GM23248 (cell line): ENCODE measurements at places on chromosomes 11 and 22. TPM values are rescaled to one million over a fixed set of nuclear protein-coding genes. Genes with fewer than 3 reads are reported as not detected.

Gene YPEL4
- 1.7 TPM in 1 of 2 replicates, not detected in the other for total RNA-seq

Gene SCGB1C1
- not detected in 2 replicates for total RNA-seq

Gene GUCD1
- 92.4 and 125 TPM in 2 replicates for total RNA-seq

Gene PKNOX2
- 0.51 and 0.76 TPM in 2 replicates for total RNA-seq

Gene IFITM10
- 1.6 and 67.4 TPM in 2 replicates for total RNA-seq

Gene MMP26
- total RNA-seq = not detected in 2 replicates

Gene CHEK2
- 12.2 and 22.0 TPM in 2 replicates for total RNA-seq

Gene ZP1
- total RNA-seq = 1.3 and 5.3 TPM in 2 replicates

Gene ESAM
- not detected in 2 replicates for total RNA-seq

Gene NLRP14
- total RNA-seq = not detected in 2 replicates

Gene TNNT3
- total RNA-seq = not detected in 2 replicates

Gene APOBEC3B
- total RNA-seq = 2.3 and 4.1 TPM in 2 replicates

Gene GPR83
- not detected in 2 replicates for total RNA-seq

Gene SLC22A8
- total RNA-seq = not detected in 2 replicates

Gene KIF18A
- total RNA-seq = 7.8 and 12.5 TPM in 2 replicates

Gene SGSM1
- total RNA-seq = not detected in 2 replicates

Gene ARHGAP8
- 0.13 and 0.54 TPM in 2 replicates for total RNA-seq

Gene CALCA
- 1.3 TPM in 1 of 2 replicates, not detected in the other for total RNA-seq

Gene VSTM5
- total RNA-seq = not detected in 2 replicates

Gene PKDREJ
- total RNA-seq = not detected in 2 replicates

Gene ARRB1
- total RNA-seq = 2.1 and 3.1 TPM in 2 replicates

Gene AGBL2
- total RNA-seq = 0.63 and 2.7 TPM in 2 replicates

Gene RIMBP3C
- total RNA-seq = 0.22 TPM in 1 of 2 replicates, not detected in the other

Gene OR9G1
- not detected in 2 replicates for total RNA-seq

Gene HOATZ
- not detected in 2 replicates for total RNA-seq

Gene APOC3
- total RNA-seq = not detected in 2 replicates

Gene UBQLNL
- total RNA-seq = 0.32 TPM in 1 of 2 replicates, not detected in the other

Gene PHLDB1
- total RNA-seq = 102 and 109 TPM in 2 replicates

Gene EPS8L2
- total RNA-seq = 58.3 and 59.7 TPM in 2 replicates

Gene LARGE2
- total RNA-seq = not detected in 2 replicates

Gene MMP8
- not detected in 2 replicates for total RNA-seq

Gene TOB2
- total RNA-seq = 29.0 and 35.7 TPM in 2 replicates

Gene MRGPRD
- not detected in 2 replicates for total RNA-seq

Gene SMTNL1
- total RNA-seq = not detected in 2 replicates

Gene EMID1
- total RNA-seq = not detected in 2 replicates

Gene OR52A5
- total RNA-seq = not detected in 2 replicates

Gene CARD10
- total RNA-seq = 4.4 and 8.3 TPM in 2 replicates

Gene MIOX
- not detected in 2 replicates for total RNA-seq

Gene DRD2
- total RNA-seq = not detected in 2 replicates

Gene SOX6
- under 0.01 TPM in 1 of 2 replicates, not detected in the other for total RNA-seq

Gene NLRX1
- total RNA-seq = 19.7 and 28.0 TPM in 2 replicates
